ENCODE measurements at places on chromosomes 6 and 20.

DNA sequence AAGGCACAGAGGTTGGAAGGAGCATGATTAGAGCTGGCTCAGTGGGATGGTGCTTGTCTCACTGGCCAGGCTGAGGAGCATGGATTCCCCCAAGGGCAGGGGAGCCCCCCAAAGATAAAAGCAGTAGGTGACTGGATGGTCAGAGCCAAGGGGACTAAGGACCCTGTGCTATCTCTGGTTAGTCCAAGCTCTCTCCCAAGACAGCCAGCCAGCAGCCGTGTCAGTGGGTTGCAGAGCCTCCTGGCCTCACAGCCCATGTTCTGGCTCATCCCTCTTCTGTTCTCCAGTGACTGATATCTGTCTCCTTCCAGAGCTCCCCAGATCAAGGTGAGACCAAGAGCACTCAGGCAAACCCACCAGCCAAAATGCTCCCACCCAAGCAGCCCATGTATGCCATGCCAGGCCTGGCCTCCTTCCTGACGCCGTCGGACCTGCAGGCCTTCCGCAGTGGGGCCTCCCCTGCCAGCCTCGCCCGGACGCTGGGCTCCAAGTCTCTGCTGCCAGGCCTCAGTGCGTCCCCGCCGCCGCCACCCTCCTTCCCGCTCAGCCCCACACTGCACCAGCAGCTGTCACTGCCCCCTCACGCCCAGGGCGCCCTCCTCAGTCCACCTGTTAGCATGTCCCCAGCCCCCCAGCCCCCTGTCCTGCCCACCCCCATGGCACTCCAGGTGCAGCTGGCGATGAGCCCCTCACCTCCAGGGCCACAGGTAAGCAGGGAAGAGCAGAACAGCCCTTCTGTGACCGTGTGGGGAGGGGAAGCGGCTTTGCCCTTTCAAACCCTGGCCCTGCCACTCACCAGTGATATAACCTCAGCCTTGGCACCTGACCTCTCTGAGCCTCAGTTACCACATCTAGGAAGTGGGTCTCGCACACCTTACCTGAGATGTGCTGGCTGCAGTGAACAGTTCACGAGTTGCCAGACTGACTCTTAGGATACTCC lies 121.3 kb downstream of the JPH2 start:
- DNase-seq, result no peak

- DNase-seq, result no peak
These were observed 538.3 kb downstream of the GRIK2 start for GRCh38 chr6:101931766-101932165.

DNA sequence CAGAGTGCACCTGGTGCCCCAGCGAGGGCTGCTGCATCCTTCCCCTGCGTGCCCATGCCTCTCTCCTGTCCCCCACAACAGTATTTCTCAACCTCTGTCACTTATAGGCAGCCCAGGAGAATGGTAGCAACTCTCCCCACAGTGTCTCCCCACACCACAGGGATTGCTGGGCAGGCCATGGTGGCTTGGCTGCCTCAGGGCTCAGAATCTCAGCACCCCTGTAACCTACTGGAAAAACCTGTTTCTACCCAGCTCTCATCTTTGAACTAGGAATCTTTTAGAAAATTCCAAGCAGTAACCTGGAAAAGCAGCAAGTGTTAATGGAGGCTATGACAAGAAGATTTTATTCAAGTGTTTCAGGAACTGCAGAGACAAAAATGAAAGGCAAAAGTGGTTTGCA lies 38.0 kb downstream of the CD164 start:
- DNase-seq, result no peak

GRCh38 chr20:16947479-16947878 lies 199.3 kb downstream of the OTOR start:
- DNase-seq, result peak; percentile 61

GRCh38 chr6:40810171-40810570 lies 223.0 kb upstream of the LRFN2 start:
- DNase-seq, result no peak

DNA sequence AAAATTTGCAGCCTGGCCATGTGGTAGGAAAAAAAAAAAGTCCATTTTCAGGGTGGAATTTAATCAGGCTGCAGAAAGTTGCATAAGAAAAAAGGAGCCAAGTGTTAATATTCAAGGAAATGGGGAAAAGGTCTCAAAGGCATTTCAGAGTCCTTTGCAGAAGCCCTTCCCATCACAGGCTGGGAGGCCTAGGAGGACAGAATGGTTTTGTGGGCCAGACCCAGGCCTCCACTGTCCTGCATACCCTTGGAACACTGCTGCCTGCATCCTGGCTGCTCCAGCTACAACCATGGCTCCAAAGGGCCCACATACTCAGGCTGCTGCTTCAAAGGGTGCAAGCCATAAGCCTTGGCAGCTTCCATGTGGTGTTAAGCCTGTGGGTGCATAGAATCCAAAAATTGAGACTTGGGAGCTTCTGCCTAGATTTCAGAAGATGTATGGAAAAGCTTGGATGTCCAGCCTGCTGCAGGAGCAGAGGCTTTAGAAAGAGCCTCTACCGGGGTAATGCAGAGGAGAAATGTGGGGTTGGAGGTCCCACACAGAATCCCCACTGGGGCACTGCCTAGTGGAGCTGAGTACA lies 239.0 kb upstream of the STXBP5 start:
- no peak for DNase-seq

GRCh38 chr20:39206899-39207564 lies 244.9 kb downstream of the DHX35 start:
- no peak for DNase-seq

DNA sequence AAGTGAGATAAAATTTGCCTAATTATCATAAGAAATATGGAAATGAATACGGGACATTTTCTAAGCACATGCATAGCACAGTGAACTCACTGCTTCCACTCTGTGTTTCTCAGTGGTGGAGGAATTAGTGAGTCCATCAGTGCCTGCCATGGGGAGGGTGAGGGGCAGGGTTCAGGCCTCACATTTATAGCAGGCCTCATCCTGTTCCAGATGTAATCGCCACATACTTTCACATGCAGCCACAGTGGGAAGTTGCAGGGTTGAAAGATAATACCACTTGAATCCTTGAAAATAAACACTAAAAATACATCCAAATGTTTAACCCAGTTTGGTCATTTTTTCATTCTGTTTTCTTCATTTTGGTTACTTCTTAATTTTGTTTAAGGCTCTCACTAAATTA lies 29.9 kb upstream of the ANKEF1 start:
- DNase-seq, result no peak

DNA sequence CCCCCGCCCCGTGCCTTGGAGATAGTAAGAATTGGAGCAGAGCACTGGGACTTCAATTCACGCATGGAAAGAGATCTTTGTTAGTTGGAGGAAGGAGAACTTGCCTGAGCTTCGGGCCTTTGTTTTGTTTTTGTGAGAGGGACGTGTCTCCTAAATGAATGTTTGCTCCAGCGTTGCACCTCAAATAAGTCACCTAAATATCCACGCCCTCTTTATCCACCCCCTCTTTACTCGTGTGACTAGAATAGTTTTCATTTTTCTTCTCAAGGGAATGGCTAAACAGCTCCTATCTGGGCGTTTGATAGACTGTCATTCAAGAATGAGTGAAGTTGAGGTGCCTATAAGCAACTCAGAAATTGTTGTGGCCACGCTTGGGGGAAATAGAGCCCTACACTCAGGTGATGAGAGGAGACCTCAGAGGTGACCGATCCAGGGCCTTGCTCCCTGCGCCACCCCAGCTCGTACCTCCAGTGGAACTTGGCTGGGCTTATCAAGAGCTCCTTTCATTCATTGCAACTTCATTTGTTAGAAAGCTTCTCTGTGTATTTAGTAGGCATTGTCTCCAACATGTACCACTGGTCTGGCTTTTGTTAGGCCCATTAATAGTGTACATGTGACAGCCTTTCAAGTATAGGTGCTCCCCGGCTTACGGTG lies 861 bp downstream of the PCMTD2 start:
- DNase-seq, result no peak

DNA sequence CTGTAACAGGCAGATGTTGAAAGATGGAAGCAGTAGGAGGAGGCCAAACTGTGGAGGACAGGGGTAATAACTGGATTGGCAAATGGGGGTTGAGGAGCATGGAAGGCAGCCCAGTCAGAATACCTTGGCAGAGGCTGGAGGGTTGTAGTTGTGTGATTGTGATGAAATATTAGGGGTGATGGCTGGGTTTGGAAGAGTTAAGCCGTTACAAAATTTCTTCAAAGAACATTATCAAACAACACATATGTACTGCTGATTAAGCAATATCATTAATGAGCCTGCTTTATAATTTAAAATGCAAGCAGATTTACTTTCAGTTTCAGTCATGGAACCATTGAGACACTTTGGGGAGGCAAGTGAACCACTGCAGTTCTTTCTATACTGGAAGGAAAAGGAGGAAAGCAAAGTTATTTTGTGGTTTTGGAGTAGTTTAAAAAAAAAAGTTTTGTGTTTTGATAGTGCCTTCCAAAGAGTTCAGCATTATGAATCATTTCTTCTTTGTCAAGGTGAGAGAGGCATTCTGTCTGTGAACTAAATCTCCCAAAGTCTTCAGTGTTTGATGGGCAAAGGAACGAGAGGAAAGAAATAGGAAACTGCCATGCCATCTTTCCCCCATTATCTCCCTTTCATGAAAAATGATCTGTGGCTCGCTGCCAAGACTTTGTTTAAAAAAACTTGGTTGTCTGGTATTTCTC lies 20.7 kb downstream of the FOXO3 start:
- DNase-seq, result peak; percentile 88

DNA sequence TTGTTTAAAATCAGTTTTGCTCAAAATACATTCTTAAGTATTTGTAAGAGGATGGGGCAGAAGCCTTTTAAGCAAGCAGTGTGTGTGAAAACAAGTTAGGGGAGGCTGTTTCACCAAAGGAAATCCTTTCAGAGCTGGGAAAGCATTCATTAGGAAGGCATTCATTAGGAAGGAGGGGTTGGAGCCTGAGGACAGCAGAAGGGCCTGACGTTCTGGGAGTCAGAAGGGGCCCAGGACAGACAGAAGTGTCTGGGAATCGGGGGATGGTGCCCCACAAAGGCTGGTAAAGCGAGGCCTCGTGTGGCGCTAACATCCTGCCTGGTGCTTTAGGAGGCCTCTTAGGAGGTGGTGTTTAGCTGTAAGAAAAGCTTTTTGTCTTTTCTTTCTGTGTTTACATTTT lies 80.6 kb upstream of the NXT1 start:
- no peak for DNase-seq

- no peak for DNase-seq
These were observed 303.6 kb upstream of the POU3F2 start for GRCh38 chr6:98530732-98531131.

DNA sequence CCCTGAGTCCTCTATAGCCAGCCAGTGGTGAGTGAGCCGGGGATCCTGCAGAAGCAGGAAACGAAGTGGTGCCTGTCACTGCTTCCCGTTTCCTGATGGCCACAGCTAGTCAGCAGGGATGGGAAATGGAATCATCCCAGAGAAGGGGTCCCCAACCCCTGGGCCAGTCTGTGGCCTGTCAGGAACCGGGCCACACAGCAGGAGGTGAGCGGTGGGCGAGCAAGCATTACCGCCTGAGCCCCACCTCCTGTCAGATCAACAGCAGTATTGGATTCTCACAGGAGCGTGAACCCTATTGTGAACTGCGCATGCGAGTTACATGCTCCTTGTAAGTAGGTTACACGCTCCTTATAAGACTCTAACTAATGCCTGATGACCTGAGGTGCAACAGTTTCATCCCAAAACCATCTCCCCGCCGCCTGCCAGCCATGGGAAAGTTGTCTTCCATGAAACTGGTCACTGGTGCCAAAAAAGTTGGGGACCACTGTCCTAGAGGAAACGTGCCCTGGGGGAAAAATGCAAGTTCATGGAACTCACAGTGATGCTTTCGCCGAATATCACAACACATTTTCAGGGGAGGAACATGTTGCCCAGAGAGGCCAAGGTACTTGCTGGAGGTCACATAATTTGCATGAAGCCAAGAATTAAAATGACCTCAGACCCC lies 113.8 kb downstream of the JPH2 start:
- DNase-seq, result no peak

- peak; percentile 28 for DNase-seq
These were observed 6.6 kb upstream of the SERPINB9 start for GRCh38 chr6:2909718-2910117.

GRCh38 chr6:112116221-112116620 lies 28.8 kb downstream of the FAM229B start:
- DNase-seq, result no peak

GRCh38 chr20:10716855-10717254 lies 43.1 kb upstream of the JAG1 start:
- DNase-seq, result peak; percentile 39

DNA sequence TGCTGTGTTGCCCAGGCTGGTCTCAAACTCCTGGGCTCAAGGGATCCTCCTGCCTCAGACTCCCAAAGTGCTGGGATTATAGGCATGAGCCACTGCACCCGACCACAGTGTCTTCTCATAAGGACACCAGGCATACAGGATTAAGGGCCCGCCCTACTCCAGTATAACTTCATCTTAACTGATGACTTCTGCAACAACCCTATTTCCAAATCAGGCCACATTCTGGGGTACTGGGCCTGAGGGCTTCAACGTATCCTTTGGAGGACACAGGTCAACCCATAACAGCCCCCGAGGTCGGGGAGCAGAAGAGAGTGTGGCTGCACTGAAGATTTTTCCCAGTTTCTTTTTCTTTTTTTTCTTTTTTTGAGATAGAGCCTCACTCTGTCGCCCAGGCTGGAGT lies 39.7 kb downstream of the SUN5 start:
- DNase-seq, result no peak

- DNase-seq, result no peak
These were observed 7.8 kb upstream of the NR2E1 start for GRCh38 chr6:108157981-108158525.

- DNase-seq, result peak; percentile 67
These were observed 312.5 kb downstream of the EYA4 start for GRCh38 chr6:133553652-133554051.

DNA sequence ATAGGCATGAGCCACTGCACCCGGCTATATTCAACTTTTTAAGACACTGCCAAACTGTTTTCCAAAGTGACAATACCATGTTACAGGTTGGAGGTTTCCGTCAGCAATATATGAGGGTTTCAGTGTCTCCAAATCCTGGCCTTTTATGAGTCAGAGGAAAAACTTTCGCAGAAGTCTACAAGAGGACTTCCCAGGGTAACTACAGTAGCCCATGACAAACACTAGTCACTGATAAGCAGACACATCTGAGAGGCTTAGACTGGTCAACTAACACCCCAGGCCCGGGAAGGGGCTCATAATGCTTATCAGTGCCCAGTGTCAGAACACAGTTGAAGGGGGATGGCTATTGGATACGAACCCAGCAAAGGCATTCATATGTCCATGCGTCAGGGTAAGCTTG lies 85.4 kb downstream of the SOX4 start:
- peak; percentile 74 for DNase-seq

DNA sequence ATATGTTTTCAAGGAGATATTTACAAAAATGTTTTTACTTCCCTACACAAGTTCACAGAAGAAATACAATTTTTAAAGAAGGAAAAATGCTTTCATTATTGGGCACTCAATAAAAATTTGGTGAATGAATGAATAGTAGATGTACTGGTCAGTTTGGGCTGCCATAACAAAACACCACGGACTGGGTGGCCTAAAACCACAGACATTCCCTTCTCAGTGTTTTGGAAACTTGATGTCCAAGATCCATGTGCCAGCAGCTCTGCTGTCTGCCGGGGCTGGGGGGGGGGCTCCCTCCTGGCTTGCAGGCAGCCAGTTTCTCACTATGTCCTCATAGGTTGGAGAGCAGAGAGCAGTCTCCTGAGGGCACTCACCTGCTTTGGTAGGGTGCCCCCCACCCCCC lies 62.0 kb downstream of the FAM120B start:
- DNase-seq, result no peak
